ENCODE measurements at places on chromosomes 7 and 10.

GRCh38 chr10:112809736-112810135 lies 140.3 kb upstream of the TCF7L2 start:
- DNase-seq: no peak

GRCh38 chr7:121339082-121339481 lies 10.3 kb downstream of the WNT16 start:
- DNase-seq: no peak

GRCh38 chr10:116429288-116429977 lies 1.8 kb downstream of the PNLIPRP3 start:
- DNase-seq: no peak

DNA sequence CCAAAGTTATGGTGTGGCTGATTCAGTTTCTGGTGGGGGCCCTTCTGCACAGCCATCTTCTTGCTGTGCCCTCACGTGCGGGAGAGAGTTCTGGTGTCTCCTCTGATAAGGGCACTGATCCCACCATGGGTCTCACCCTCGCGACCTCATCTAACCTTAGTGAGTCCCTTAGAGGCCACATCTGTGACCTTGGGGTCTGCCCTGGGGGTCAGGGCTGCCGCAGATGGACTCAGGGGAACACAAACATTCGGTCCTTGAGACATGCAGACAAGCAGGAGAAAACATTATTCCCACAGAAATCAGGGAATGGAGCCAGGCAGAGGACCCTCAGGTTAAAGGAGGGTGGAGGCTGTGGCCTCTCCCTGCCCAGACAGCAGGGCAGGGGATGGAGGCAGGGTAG lies 177.9 kb downstream of the DNAJB6 start:
- DNase-seq: no peak

GRCh38 chr10:113647812-113648211 lies 16.0 kb downstream of the NRAP start:
- DNase-seq: no peak

- no peak for DNase-seq
These were observed 17.8 kb downstream of the LYZL1 start for GRCh38 chr10:29306688-29307087.

DNA sequence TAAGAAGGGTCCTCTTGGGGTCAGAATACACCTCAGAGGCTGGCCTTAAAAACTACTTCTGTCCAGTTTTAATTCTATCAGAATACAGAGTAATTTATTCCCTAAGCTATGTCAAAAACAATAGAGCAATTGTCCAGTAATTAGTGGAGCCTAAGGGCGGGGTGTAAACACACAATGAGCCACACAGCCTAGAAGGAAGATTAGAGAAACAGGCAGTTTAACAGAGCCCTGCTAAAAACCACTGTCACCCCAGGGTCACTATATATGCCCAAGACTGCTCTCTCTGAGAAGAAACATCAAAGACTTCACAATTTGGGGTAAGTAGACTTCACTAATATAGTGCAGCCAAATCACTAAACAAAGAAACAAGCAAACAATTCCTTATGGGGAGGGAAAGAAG lies 27.2 kb upstream of the WNT2 start:
- no peak for DNase-seq

Measured in activated T-helper 1 cell treated with anti-CD3 and anti-CD28 coated beads, Interleukin-2, amount 50 U/mL, for 16 hours (primary cell).